Natural killer cell treated with Interleukin-12 subunit alpha and Interleukin-12 subunit beta and Interleukin-15 and Interleukin-18, amount 100 ng/mL, for 72 hours (primary cell): ENCODE measurements at places on chromosomes 16 and 17.

- H3K4me1 ChIP-seq: no peaks in the 10 kb centered on the region
- H3K4me3 ChIP-seq: no peak overlapping the region
- DNase-seq: no peak
- H3K27ac ChIP-seq: peak overlapping the region; percentile 13
- H3K27me3 ChIP-seq: no peaks in the 10 kb centered on the region
These were observed 9.0 kb upstream of the PHAF1 start for GRCh38 chr16:67100569-67101310.

DNA sequence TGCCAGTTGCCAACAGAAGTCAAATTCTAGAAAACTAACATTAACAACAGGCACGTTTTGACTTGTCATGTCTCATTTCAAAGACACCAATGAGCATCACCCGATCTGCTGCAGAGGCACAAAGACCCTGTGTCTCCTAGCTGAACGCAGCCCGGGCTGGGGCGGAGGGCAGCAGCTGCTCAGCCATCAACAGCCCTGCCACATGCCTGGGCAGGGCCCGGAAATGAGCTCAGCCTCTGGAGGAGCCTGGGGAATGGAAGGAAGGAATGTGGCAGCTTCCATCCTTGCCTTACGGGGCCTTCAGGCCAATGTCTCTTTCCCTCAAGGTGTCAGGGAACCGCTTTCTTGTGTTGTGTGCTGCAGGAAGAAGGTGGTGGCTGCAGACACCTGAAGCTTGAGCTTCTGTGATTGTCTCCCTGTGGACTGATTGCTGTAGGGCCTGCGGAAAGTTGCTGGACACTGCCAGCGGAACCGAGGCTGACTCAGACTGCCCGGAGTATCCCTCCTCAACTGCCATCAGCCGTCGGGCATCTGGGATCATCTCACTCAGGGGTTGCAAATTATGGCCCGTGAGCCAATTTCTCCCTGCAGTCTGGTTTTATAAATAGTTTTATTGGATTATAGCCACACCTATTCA lies 7.3 kb downstream of the CDH13 start:
- no peak overlapping the region for H3K27ac ChIP-seq
- H3K27me3 ChIP-seq: peaks cover 19% of the 10 kb centered on the region
- peaks cover 8% of the 10 kb centered on the region for H3K4me1 ChIP-seq
- no peak overlapping the region for H3K4me3 ChIP-seq
- no peaks in the 10 kb centered on the region for H3K36me3 ChIP-seq
- no peak for DNase-seq

GRCh38 chr17:72192800-72193192 lies 72.0 kb downstream of the SOX9 start:
- H3K27ac ChIP-seq: no peak overlapping the region
- H3K27me3 ChIP-seq: no peaks in the 10 kb centered on the region
- H3K4me1 ChIP-seq: no peaks in the 10 kb centered on the region
- no peaks in the 10 kb centered on the region for H3K36me3 ChIP-seq

DNA sequence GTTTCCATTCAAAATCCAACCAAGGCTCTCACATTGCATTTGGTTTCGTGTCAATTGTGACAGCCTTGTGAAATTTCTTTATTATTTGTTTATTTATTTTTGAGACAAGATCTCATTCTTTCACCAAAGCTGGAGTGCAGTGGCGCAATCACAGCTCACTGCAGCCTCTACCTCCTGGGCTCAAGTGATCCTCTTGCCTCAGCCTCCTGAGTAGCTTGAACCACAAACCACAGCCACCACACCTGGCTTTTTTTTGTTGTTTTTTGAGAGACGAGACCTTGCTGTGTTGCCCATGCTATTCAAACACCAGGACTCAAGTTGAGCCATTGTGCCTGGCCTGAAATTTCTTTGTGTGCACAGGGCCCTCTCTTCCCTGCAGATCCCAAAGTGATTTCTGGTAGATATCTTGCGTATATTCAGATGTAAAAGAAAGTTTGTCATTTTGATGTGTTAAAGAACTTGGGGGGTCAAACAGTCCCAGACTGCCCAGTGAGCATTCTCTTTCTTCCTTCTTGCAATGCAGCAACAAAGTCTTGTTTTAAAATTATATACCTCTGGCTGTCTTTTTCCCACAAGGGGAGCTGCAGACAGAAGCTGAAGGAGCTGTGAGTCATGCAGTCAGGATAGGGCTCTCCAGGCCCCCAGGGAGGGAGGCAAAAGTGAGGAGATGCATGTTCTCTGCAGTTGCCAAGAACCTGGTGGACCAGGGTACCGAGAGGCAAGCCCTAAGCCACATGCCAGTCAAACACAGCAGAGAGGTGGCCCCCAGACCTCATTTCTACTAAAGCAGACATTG lies 15.5 kb upstream of the USP22 start:
- H3K4me3 ChIP-seq: no peak overlapping the region
- no peak overlapping the region for H3K27ac ChIP-seq
- DNase-seq: no peak
- no peaks in the 10 kb centered on the region for H3K4me1 ChIP-seq

GRCh38 chr16:66170989-66171388 lies 195.5 kb upstream of the CDH5 start:
- peaks cover 5% of the 10 kb centered on the region for H3K4me1 ChIP-seq
- H3K4me3 ChIP-seq: no peak overlapping the region
- no peak for DNase-seq
- H3K27ac ChIP-seq: no peak overlapping the region

- H3K27me3 ChIP-seq: peaks cover 15% of the 10 kb centered on the region
- H3K4me3 ChIP-seq: no peak overlapping the region
- no peak for DNase-seq
- H3K36me3 ChIP-seq: no peaks in the 10 kb centered on the region
- no peak overlapping the region for H3K27ac ChIP-seq
These were observed 27.4 kb upstream of the FAM20A start for GRCh38 chr17:68628576-68628957.

GRCh38 chr16:67661101-67661761 lies 471 bp downstream of the PARD6A start:
- DNase-seq: no peak
- H3K4me3 ChIP-seq: peak overlapping the region; percentile 90
- H3K36me3 ChIP-seq: no peaks in the 10 kb centered on the region
- H3K27ac ChIP-seq: peak overlapping the region; percentile 93

DNA sequence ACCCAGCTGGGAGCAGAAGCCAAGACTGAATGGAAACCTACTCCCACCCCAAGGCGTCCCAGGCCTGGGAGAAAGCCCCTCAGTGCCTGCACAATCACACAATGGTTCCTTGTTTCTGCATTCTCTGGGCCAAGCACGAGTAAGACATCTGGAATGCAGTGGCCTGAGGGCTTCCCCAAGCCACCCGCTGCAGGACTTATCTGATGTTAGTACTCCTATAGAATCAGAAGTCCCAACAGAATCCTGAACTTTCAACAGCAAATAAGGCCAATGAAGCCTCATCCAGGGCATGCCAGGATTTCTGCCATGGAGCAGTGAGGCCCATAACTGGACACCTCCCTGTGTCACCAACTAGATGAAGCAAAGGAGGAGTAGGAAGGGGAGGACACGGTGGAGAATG lies 28.6 kb downstream of the MYO18A start:
- no peaks in the 10 kb centered on the region for H3K27me3 ChIP-seq
- no peak overlapping the region for H3K4me3 ChIP-seq
- peaks cover 53% of the 10 kb centered on the region for H3K4me1 ChIP-seq
- H3K36me3 ChIP-seq: no peaks in the 10 kb centered on the region
- no peak overlapping the region for H3K27ac ChIP-seq
